Esophagus mucosa (tissue), 1 donor: ENCODE measurements at places on chromosomes 6 and 20.

DNA sequence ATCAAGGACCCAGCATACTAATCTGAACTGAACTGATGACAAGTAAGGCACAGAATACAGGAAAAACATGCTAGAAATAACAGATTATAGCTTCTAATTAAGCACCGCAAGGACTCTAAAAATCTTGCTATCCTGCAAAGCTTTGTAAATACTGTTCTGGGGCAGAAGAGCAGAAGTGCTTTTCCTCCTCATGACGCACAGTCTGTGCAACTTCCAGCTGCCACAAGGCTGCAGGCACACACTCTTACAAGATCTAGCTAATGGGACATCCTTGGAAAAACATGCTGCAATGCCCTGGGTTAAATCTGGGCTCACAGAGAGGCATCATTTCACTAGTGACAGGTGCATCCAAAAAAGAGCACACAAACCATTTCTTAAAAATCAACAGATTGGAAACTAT is 188.6 kb downstream of the GJA10 start:
- no peak for ATAC-seq

DNA sequence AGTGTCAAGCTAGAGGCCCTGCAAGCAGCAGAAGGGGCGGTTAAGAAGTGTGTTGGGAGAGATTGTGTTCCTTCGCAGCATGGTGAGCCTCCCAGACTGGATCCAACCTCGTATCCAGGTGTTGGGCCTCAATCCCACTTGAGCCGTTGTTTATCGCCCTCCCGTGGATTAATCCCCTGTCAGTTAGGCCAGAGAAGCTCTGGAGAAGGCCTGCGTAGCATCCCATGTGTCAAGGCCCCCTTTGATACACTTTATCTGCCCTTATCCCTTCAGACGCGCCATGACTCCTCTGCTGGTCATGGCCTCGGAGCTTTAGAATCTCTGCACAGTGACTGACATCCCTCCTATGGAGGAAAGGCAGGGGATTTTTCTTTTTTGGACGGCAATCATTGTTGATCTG is 181.0 kb downstream of the ZFP64 start:
- ATAC-seq, result no peak

- peak; percentile 44 for ATAC-seq
These were observed 44.7 kb upstream of the ADGRF4 start for GRCh38 chr6:47653706-47654105.

DNA sequence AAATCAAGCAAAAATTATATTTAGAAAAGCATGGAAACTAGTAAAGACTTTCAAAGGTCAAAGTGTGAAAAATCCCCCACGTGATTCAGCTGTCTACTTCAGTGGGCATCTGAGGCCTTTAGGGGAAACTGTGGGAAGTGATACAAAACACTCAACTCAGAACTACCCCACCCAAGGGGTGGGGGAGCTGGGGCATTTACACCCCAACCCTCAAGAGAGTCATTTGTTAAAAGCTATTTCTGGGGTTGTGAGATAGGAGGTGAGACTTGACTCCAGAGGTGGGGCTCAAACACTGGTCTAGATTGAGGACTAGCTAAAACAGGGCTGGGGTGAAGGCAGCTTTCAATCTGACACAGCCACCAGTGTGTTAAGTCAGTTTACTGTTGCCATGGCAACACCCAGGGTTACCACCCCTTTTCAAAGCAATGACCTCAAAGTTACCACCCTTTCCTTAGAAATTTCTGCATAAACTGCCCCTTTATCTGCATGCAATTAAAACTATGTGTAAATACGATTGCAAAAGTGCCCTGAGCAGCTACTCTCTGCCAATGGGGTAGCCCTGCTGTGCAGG is 9.9 kb upstream of the GTSF1L start:
- no peak for ATAC-seq

GRCh38 chr20:44410583-44411019 is 55.1 kb downstream of the HNF4A start:
- ATAC-seq, result no peak

DNA sequence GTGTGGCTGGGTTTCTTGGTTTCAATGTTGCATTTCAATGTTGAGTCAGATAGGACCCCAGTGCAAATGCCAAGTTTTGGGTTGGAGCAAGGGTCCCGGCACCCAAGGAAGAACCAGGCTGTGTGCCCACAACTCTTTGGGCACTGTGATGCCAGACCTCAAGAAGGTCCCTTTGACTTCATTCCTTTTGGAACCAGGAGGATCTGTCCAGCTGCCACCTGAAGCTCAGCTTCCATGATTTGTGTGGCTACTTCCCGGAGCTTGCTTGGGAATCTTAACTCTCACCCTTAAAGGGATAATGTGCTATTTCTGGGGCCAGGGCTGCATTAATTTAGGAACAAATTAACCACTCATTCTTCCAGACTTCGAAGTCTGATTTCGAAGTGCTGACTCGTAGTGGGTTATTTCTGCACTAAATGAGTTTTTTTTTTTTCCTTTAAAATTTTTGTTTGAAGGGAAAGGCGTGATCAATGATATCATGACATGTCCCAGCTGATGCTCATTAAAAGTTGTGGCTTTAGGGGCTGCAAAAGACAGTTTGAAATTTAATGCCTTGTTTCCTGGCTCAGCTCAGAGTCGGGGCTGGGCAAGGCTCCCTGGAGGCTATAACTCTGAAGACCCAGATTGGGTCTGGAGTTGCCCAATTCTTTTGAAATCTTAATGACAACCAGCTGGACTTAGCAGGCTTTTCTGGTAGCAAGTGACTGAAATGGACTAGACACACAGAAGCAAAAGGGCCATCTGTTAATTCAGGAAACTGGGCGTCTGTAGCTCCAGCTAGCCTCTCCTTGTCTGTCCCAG is 24.0 kb upstream of the PHACTR3 start:
- ATAC-seq, result no peak

- no peak for ATAC-seq
These were observed 20.4 kb upstream of the MCUR1 start for GRCh38 chr6:13834790-13835189.

- ATAC-seq, result peak; percentile 78
These were observed 61.6 kb upstream of the MRPS10 start for GRCh38 chr6:42279144-42279781.

DNA sequence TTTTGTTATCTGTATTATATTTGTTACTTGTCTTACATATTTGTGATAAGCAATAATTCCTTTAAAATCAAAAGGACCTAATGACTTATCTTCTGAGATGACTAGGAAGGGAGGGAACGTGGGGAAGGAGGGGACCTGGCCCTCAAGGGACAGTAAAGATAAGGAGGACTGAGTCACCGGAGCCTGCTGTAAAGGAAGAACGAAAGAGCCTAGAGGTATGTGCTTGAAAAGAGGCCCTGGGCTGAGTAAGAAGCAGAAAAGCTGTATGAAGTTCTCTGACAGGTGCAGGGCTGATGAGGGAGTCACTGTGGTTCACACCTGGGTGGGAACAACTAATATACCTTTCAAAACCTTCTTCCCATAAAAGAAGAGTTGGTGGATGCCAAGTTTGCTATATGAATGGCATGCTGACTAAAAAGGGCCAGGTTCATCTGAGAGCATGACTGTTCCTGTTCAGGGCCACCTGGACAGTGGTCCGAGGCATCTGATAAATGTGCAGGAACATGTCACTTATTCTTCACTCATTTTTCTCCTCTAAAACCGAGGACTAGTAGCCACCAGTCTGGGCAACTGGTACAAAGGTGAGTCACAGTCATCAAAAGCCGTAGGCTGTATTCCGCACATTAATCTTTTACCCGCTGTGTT is 111.3 kb downstream of the TNFAIP3 start:
- ATAC-seq, result peak; percentile 94

DNA sequence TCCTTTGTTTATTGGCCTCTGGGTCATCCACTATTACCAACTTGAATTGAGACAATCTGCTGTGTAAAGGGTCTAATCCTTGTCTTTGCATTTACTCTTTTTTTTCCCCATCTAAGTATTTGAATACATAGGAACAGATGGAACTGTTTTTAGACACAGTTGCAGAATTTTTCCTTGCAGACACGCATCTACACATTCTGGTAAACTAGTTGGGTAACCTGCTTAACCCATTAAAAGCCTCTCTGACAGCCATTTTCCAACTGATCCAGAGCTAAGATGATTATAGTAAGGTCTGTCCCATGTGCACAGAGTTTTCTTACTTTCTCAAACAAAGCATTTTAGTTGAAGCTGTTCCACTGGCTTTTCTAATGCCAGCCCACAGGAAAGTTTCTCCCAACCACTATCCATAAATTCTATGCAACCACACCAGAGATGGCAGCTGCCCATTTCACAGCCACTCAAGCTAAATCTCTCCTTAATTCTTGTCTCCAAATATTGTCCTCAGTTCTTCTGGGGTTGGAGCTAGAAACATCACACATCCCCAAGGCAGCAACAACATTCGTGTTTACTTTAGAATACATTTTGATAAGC is 492.1 kb downstream of the MAFB start:
- ATAC-seq, result no peak

GRCh38 chr6:33604941-33605854 is 15.9 kb upstream of the ITPR3 start:
- no peak for ATAC-seq

GRCh38 chr6:87636315-87636714 is 46.4 kb downstream of the ORC3 start:
- no peak for ATAC-seq

- no peak for ATAC-seq
These were observed 590 bp downstream of the C20orf204 start for GRCh38 chr20:64036346-64037198.

DNA sequence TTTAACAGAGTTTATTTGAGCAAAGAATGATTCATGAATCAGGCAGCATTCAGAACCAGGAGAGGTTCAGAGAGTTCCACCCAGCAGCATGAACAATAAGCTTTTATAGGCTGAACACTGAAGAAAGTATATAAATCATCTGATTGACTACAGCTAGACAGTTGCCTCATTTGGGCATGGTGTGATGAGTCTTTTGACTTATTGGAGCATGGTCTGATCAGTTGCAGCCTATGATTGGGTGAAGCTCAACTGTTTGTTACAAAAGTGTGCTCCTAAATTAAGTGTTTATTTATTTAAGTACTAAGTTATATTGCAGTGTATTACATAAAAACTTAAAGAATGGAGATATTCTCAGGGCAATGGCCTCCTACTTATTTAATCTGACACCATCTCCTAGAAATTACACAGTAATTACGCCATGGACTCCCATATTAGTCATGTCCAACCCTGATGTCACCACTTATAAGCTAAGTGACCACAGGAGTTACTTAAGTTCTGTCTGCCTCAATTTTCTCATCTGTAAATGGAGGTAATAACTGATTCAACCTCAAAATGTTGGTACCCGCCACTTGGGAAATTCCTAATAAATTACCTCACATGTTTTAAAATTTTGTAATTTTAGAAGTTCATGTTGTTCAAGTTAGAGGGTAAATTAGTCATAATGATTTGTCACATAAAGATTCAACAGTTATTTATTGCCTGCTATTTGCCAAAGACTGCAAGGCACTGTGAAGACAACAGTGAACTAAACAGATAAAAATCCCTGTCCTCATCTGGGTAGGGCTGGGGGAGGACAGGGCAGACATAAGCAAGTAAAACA is 15.2 kb upstream of the ROS1 start:
- ATAC-seq, result peak; percentile 91

DNA sequence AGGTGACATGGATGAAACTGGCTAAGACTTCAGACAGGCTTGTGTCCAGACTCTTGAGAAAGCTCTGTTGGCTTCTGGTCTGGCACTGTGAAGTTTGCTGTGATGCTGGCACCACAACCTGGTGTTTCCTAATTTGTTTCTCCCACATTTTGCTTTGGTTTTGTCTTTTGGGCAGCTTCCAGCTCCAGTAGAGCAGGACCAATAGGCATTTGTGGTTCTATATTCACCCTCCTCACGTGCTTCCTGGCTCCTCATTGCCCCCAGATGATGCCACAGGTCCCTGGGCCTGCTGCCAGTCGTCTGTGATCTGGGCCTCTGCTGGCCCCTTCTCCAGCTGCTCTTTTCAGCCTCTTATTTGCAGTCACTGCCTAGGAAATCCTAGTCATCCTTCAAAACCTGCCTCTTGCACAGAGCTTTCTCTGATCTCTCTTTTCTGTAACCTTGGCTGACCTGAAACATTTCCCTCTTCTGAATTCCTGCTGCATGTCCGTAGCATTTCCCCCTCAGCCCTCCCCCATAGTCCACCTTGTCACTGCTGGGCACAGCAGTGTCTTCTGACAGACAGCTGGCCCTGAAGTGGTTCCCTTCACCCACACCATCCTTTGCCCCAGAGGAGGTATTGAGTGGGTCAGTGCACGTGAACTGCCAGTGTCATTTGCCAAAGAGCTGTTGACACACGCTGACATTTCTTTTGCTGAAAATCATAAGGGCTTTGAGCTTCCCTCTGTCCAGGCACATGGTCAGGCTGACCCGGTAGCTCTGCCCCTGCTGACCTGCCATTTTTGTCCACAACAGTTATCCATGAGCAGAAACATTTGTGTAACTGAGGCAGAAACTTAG is 63.0 kb downstream of the PTPN1 start:
- ATAC-seq, result no peak

GRCh38 chr20:59620860-59621505 is 16.6 kb downstream of the PHACTR3 start:
- no peak for ATAC-seq

DNA sequence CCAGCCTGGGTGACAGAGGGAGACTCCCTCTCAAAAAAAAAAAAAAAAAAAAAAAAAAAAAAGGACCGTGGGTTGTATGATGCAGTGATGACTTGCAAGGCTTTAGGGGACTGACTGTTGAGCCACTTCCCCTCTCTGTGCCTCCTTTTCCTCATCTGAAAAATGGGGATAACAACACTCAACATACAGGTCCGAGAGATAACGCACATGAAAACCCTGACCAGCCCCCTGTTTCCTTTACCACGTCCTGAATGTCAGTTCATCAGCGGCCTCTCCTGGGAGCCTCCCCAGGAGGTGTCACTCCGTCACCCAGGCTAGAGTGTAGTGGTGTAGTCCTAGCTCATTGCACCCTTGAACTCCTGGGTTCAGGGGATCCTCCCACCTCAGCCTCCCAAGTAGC is 3.9 kb downstream of the SLA2 start:
- no peak for ATAC-seq

DNA sequence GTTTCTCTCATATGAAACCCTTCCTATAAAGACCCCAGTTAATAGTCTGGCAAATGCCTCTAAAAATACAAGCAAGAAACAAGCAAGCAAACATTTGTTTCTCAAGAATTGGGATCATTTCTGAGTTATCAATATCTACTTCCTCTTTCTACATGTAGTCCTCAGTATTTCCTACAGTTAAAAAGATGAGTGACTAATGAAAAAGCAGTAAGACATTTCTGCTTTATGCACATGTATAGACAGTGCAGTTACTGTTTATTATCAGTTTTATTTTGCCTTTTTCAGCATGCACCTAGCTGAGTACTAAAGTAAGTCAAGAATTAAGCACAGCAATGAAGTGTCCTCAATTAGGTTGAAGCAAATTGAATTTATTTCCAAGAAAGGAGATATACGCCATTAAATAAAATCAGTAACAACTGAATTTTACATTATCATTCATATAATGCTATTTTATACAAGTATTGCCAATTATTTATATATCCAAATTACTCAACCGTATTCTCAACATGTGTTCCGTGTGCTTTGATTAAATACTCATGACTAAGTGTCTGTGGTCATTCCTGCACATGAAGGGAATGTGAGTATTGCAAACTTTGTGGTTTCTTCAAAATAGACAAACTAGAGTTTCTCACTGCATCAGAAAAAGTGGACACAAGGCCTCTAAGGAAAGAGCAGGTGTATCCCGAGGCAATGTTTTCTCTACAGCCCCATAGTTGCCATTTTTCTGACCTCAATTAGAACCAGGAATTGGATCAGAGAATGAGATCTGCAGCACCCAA is 159.3 kb upstream of the MARCKS start:
- no peak for ATAC-seq

- ATAC-seq, result peak; percentile 2
These were observed 90.0 kb upstream of the SIRPA start for GRCh38 chr20:1805161-1805581.

GRCh38 chr20:53571555-53572286 is 21.9 kb downstream of the ZNF217 start:
- no peak for ATAC-seq
